ENCODE measurements at places on chromosomes 5 and 9. TPM values are rescaled to one million over a fixed set of nuclear protein-coding genes. Genes with fewer than 3 reads are reported as not detected.
A peak's percentile ranks its signal among the peaks of the same experiment; 100 is the strongest.

- no peaks in the 10 kb centered on the region for H3K27me3 ChIP-seq
- peak overlapping the region; percentile 2 for H3K27ac ChIP-seq
- no peak overlapping the region for H3K4me3 ChIP-seq
- peaks cover 36% of the 10 kb centered on the region for H3K36me3 ChIP-seq
Measured at GRCh38 chr5:132447196-132447595, 43.4 kb downstream of the IRF1 start.

DNA sequence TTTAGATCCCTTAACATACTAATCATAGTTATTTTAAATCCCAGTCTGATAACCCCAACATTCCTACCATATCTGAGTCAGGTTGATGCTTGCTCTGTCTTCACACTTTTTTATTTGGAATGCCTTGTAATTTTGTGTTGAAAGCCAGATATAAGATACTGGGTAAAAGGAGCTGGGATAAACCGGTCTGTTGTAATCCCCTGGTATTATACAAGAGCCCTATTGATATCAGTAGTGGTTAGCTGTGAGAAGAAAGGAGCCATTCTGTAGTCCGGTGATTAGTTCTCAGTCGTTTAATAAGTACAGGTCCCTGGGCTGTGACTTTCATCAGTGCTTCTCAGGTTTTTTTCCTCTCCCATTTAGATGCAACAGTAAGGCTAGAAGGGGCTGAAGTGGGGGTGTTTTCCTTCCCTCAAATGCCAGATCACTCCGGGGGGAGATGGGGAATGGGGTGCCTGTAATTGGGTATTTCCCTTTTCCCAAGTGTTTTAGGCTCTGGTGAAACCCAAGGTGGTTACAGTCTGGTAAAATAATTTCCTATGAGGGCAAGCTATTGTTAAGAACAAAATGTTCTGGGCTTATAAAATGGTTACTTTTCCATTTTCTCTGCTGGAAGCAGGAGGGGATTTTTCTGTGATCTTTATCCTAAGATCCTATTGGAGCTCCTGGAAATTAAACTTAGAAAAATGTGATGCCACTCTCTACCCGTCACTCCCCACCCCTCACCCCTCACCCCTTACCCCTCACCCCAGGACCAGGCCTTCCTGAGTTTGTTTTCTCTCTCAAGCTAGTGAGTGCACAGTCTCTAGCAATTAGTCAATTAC lies 72.7 kb downstream of the KCNN2 start:
- no peaks in the 10 kb centered on the region for H3K4me1 ChIP-seq
- no peak overlapping the region for H3K4me3 ChIP-seq
- no peaks in the 10 kb centered on the region for H3K27me3 ChIP-seq
- no peak overlapping the region for H3K27ac ChIP-seq

PRRC2B gene
- total RNA-seq = 249 TPM

DNA sequence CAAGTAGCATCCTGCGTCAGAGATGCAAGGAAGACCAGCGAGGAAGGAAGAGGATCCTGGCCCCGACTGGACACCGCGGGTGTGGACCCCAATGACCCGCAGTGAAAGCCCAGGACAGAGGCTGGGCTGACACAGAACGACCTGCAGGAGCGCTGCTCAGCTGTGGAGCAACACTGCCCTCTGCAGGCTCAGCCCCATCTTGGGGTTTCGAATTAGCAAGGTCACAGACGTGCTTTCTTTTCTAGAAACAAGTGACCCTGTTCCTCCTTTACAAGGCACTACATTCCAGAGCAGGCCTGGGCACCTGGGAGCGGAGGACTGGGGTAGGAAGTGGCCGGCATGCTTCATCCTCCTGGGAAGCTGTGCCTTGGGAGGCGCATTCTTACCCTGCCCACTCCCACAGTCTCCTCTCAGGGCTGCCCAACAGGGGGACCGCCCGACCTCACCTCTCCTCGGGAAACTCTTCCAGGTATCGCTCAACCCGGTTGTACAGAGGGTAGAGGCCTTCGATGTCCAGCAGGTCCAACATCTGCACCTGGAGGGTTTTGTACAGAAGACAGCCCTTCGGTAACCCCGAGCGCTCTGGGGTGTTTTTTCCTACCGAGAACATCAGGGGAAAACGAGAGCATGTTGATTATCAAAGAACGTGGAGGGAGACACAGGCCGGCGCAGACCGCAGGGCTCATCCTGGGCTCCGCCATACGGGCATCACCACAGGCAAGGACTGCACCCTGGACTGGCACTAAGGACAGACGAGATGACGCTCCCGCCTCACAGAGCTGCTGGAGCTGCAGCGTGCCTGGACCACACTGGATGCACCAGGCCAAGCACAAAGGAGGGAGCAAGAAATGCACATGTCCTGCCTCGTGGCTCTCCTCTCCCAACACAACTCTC lies 35.0 kb downstream of the IPPK start:
- no peak overlapping the region for H3K27ac ChIP-seq
- H3K4me3 ChIP-seq = no peak overlapping the region
- H3K36me3 ChIP-seq = peaks cover 44% of the 10 kb centered on the region
- peak; percentile 52 for DNase-seq
- H3K27me3 ChIP-seq = no peaks in the 10 kb centered on the region
- no peaks in the 10 kb centered on the region for H3K4me1 ChIP-seq

- no peak overlapping the region for H3K27ac ChIP-seq
- peaks cover 66% of the 10 kb centered on the region for H3K36me3 ChIP-seq
- H3K4me1 ChIP-seq = no peaks in the 10 kb centered on the region
- no peak overlapping the region for H3K4me3 ChIP-seq
- H3K27me3 ChIP-seq = no peaks in the 10 kb centered on the region
Measured at GRCh38 chr9:111427186-111427585, 57.0 kb downstream of the ECPAS start.

- no peak for DNase-seq
- no peaks in the 10 kb centered on the region for H3K36me3 ChIP-seq
- H3K27me3 ChIP-seq = no peaks in the 10 kb centered on the region
- H3K4me1 ChIP-seq = no peaks in the 10 kb centered on the region
- no peak overlapping the region for H3K27ac ChIP-seq
Measured at GRCh38 chr9:12425878-12426864, 267.0 kb upstream of the TYRP1 start.

DPYSL3 gene
- not detected for total RNA-seq

DNA sequence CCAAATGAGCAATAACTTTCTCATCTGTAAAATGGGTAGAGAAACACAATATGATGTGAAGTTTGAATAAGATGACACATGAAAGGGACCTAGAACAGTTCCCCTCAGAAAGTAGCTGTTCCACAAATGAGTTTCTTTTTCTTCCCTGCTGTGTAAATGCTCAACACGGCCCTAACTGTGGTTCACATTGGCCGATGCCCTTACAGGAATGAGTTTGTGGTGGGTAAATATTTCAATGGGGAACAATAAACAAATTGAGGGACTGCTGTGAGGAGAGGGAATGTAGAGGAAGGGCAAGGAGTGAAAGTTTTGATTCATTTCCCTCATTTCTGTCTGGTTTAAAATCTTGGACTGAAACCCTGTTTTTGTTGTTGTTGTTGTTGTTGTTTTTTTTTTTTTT lies 12.8 kb downstream of the C6 start:
- H3K4me3 ChIP-seq = no peak overlapping the region
- H3K4me1 ChIP-seq = no peaks in the 10 kb centered on the region
- no peaks in the 10 kb centered on the region for H3K36me3 ChIP-seq
- no peaks in the 10 kb centered on the region for H3K27me3 ChIP-seq

OTULINL gene
- total RNA-seq = 67.4 TPM

DNA sequence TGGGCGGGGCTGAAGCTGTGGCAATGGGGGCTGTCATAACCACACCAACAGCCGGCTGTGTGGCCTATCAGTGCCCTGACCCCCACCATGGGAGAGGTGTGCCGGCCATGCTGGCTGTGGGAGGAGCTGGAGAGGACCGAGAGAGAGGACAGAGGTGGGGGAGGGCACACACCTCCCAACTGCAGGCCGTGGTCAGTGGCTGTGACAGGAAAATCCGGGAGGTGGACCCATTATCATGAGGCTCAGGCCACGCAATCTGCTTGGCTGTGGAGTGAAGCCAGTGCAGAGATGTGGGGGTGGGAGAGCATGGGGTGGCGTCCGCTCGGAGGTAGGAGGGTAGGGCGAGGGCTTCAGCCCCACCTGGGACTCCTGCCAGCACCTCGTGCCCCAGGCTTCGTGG lies 136.1 kb downstream of the RXRA start:
- no peaks in the 10 kb centered on the region for H3K27me3 ChIP-seq
- no peak for DNase-seq
- H3K36me3 ChIP-seq = no peaks in the 10 kb centered on the region
- no peak overlapping the region for H3K4me3 ChIP-seq
- H3K4me1 ChIP-seq = peaks cover under 1% of the 10 kb centered on the region
- no peak overlapping the region for H3K27ac ChIP-seq

GRCh38 chr9:113682297-113682771 lies 193.8 kb upstream of the ZNF618 start:
- peak; percentile 48 for DNase-seq
- no peak overlapping the region for H3K4me3 ChIP-seq
- H3K4me1 ChIP-seq = peaks cover 25% of the 10 kb centered on the region
- no peaks in the 10 kb centered on the region for H3K36me3 ChIP-seq

- H3K4me1 ChIP-seq = peaks cover 6% of the 10 kb centered on the region
- no peak for DNase-seq
- H3K27ac ChIP-seq = no peak overlapping the region
- no peaks in the 10 kb centered on the region for H3K36me3 ChIP-seq
- H3K4me3 ChIP-seq = no peak overlapping the region
- no peaks in the 10 kb centered on the region for H3K27me3 ChIP-seq
Measured at GRCh38 chr5:3862906-3863305, 267.3 kb downstream of the IRX1 start.

DNA sequence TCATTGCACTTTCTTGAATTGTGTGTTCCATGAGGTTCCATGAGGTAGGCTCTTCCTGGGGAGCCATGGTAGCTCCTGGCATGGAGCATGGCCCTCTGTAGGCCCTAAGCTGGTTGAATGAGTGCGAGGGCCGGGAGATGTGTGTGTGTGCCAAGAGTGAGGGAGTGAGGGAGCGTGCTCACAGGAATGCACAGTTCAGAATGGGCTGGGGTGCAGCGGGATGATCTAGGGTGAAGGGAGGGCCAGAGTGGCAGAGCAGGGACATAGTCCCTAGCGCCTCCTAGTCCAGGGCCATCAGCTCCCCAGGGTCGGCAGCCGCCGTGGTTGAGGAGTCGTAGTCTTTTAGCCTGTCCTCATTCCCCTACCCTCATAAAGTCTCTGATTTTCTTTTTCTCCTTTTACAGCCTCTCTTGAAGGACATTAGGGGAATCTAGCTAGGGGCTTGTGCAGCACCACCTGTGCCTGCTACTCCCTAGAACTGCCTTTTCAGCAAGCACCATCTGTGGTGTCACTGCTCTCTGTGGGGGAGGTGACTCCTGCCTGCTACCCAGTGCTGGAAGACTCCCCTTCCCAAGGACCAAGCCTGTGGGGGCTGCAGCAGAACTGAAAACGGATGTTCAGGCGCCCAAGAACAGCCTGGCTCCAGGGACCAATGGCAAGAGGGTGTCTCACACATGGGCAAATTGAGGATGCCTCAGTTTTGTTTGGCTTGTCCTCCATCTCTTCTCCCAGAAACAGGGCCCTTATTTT lies 65.3 kb upstream of the PPARGC1B start:
- no peaks in the 10 kb centered on the region for H3K4me1 ChIP-seq
- H3K4me3 ChIP-seq = no peak overlapping the region
- DNase-seq = no peak
- H3K27ac ChIP-seq = no peak overlapping the region
- no peaks in the 10 kb centered on the region for H3K27me3 ChIP-seq

GRCh38 chr5:79513704-79514390 lies at the start of gene HOMER1:
HOMER1 (minus strand) TSS chr5:79514134; CDS start chr5:79512774, 1,360 bp downstream.
- H3K4me3 ChIP-seq = peak within 1 kb of the TSS; percentile 88
- peaks cover 27% of the 10 kb centered on the region for H3K27me3 ChIP-seq
- DNase-seq = peak; percentile 81
- H3K27ac ChIP-seq = peak within 1 kb of the TSS; percentile 98

DNA sequence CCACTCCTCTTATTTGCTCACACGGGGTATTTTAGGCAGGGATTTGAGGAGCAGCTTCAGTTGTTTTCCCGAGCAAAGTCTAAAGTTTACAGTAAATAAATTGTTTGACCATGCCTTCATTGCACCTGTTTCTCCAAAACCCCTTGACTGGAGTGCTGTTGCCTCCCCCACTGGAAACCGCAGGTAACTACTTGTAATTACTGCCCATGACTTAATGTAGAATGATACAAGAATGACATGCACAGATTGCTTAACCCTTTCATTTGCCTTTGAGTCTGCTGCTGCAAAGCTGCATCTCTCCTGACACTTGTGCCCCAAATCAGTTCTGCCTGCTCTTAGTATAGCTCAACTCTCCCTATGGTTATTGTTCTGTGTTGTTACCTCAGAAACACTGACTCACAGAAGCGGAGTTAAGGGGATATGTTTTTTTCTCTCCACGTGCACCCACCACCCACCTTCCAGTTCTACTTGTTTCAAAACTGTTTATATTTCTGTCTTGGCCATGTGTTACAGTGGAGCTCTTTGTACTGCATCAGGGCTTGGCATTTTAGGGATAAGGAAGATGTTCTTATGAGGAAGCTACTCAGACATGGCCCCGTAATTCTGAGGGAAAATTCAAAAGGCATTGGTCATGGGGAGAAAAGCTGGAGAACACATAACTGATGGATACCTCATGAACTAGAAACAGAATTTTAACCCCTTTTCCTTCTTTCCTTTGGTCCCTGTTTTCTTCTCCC lies 2.3 kb downstream of the ADRB2 start:
- DNase-seq = no peak
- H3K27ac ChIP-seq = peak overlapping the region; percentile 27
- peaks cover 12% of the 10 kb centered on the region for H3K36me3 ChIP-seq
- H3K4me3 ChIP-seq = peak overlapping the region; percentile 69
- no peaks in the 10 kb centered on the region for H3K27me3 ChIP-seq
- H3K4me1 ChIP-seq = peaks cover 46% of the 10 kb centered on the region

DNA sequence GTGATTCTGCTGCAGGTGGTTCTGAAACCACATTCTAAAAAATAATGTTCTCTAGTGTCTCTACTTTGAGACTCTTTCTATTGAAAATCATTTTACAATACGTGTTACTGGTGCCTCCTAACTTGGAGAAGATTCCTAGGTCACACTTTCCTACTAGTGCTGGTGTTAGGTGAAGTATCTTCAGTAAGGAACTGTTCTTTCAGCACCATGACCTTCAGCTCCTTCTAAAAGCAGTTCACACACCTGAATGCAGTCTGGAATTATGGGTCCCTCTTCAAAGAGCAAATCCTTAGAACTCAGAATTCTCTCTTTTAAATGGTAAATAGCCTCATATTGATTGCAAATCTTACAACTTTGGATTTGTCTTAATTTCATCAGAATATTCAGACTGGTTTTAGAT lies 10.6 kb upstream of the DPYSL3 start:
- no peak overlapping the region for H3K4me3 ChIP-seq
- H3K27me3 ChIP-seq = peaks cover 4% of the 10 kb centered on the region
- no peaks in the 10 kb centered on the region for H3K36me3 ChIP-seq
- no peaks in the 10 kb centered on the region for H3K4me1 ChIP-seq
- no peak for DNase-seq

LAMC3 gene
- not detected for total RNA-seq

DNA sequence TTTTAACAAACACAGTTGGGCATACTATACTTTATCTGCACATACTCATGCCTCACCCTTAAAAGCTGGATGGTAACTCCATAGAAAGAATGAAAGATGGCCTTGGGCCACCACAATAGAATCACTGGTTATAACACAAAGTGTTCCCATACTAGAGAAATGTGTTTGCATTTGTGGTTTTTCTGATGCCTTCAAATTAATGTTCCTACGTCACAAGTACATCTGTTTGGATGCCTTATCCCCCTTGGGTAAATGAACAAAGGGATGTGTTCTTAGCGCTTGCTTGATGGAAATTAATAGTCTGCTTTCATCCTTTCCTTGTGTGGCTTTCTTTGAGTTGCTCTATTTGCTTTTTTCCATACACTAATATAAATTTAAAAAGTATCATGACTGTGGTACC lies 291.1 kb upstream of the PDE4D start:
- no peak overlapping the region for H3K27ac ChIP-seq
- DNase-seq = no peak
- no peaks in the 10 kb centered on the region for H3K27me3 ChIP-seq
- no peaks in the 10 kb centered on the region for H3K4me1 ChIP-seq
- H3K36me3 ChIP-seq = no peaks in the 10 kb centered on the region

DNM1 gene
- total RNA-seq = 2.6 TPM

PNPLA7 gene
- total RNA-seq = 6.4 TPM

Measured in natural killer cell (primary cell).